ENCODE measurements at places on chromosomes 1 and 21.

- no peak for DNase-seq
Measured at GRCh38 chr1:22733643-22734042, 23.0 kb downstream of the EPHB2 start.

DNA sequence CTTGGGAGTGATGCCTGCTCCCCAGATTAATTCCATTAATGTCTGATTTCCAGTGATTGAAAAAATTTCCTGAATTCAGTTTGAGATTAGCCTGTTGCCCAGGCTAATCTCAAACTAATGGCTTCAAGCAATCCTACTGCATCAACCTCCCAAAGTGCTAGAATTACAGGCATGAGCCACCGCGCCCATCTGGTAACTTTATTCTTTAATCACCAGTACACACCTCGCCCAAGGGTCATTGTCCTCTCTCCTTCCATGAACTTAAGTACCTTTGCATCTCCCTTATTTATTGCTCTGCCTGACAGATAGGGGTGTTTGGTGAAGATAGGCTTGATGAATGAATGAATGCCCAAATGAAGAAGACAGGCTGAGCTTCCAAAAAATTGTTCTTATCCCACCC lies 366.5 kb downstream of the SIPA1L2 start:
- no peak for DNase-seq

- no peak for DNase-seq
Measured at GRCh38 chr1:116492358-116492811, 78.4 kb downstream of the CD58 start.

DNA sequence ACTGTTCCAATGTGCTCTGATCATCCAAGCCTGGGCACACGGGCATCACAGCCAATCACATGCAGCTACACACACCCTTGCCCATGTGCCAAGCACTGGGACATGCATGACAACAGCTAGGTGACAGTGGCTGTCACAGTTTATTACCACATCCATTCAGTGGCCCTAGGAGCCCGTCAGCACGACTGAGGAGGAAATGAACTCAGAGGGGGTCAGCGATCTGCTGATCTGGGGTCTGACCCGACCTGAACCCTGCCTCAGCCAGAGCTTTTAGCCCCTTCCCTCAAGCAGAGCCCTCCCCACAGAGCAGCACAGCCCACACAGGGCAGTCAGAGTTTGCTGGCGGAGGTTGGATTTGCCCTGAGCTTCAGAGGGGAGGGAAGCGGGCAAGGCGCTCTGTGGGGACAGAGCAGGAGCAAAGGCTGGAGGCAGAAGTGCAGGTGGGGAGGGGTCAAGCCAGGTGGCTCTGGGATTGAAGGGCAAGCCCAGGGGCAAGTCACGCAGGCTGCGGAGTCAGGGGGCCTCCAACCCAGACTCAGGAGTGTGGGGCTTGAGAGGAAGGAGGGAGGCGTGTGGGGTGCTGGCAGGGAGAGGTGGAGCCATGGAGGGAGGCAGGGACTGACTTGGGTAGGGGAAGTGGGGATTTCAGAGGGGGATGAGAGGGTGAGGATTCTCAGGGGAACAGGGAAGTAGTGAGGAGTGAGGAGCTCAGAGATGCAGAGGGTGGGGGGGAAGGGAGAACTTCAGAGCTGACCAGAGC lies 10.4 kb downstream of the SH3BGRL3 start:
- no peak for DNase-seq

DNA sequence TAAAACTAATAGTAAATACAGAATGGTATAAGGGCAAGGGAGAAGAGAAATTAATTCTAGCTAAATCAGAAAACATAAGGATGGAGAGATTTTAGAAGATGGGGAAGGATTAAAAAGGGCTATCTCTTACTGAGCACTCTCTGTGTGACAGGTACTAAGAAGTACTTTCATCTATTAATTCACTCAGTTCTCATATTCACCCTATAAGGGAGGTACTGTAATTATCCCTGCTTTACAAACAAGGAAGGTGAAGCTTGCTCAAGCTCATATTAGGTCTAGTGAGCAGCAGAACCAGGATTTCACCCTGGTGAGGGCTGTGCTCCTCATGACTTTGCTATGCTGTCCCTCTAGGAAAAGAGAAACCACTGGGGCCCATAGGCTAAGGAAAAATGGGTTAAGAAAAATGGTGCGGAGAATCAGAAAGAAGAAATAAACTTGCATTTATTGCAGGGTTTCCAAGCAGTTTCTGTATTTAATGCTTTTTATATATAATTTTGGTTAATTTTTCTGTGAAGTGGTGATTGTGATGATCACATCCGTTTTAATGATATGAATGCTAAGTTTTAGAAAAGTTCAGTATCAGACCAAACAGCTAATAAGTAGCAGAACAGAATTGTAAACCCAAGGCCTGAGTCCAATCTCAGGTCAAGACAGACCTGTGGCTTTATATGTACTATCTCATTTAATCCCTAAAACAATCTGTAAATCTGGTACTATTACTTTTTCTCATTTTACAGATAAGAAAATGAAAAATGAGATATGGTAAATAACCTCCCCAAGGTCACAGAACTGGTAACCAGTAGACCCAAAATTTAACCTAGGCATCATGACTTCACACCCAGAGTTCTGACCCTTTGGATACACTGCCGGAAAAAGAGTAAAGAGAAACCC lies 1.7 kb downstream of the PCNX2 start:
- DNase-seq = no peak

GRCh38 chr1:204344665-204345355 lies 14.9 kb downstream of the PLEKHA6 start:
- DNase-seq = no peak

GRCh38 chr21:15197696-15198095 lies 132.9 kb upstream of the NRIP1 start:
- no peak for DNase-seq

DNA sequence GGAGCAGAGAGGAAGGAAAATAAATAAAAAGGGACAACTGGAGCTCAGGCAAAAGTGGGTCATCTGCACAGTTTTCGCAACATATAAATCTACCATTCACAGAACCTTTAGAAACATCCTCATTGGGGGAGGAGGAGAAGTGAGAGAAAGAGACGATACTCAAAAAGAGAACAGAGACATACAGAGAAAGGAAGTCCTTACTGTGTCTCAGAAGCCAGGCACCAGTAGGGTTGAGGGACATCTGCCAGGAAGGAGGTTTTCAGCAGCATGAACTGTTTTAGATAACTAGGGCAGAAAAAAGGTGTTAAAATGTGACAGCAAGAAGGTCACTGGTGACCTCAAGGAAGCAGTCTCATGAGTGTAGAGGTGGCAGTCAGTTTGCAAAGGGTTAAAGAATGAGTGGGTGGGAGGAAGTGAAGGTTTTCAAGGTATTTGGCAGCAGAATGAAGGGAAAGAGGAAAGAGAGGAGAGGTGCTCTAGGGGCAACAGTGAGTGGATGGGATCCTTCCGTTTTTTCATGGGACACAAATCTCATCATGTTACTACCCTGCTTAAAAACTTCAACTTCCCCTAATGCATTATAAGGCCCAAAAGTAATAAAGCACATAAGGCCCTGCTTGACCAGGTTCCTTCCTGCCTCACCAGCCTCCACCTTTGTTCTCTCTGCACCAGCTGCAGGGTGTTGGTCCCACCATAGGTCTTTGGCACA lies 9.5 kb downstream of the JAK1 start:
- DNase-seq = no peak

- no peak for DNase-seq
Measured at GRCh38 chr21:42601656-42602055, 51.8 kb upstream of the PDE9A start.

- DNase-seq = no peak
Measured at GRCh38 chr1:26234644-26235370, 807 bp downstream of the CEP85 start.

DNA sequence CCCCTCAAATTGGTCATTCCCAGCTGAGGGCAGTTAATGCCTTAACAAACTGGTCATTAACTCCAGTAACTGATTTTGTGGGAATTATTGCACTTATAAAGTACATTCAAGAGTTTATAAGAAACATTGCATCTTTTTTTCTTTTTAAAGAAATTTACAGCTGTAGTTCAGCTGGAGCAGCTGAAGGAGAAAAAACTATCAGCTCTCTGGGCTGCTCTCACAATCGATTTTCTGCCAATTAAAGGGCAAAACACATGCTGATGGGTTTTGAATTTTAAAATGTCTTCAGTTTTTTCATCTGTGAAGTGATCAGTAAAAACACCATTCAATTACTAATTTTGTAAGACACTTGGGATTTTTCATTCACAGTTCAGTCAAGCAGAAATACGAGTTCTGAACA lies 74.7 kb downstream of the KIFAP3 start:
- DNase-seq = no peak

DNA sequence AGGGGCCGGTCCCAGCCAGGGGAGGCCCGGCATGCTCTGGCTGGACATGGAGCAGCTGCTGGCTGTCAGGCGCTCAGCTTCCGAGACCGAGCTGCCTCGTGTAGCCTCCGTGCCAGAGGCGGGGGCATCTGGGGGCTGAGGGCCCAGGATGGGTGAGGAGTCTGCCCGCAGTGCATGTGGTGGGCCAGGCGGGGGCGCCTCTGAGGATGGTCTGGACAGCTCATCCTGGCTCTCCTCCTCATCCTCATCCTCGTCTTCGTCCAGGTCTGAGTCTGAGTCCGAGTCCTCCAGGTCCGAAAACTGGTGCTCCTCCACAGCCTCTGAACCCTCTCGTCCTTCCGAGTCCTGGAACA lies 28.9 kb upstream of the EDN2 start:
- no peak for DNase-seq

DNA sequence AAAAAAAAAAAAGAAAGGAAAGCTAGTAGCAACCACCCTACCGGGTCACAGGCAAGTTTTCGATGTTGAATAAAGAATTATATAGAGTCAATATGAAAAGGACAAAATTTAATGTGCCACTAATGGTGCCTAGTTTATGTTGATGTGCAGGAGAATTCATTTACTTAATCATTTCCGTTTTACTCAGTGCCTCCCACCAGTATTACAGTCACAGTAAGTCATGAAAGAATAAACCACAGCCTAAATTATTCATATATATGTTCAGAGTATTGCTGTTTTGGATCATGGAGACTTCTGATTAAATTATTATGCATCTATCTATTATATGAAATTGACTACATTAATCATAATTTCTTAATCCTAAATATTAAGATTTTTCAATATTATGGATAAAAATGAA lies 35.3 kb downstream of the FNBP1L start:
- no peak for DNase-seq

Data from GM04503 (cell line).